Stromal cell of bone marrow (primary cell): ENCODE measurements at places on chromosomes 2 and 18.
A peak's percentile ranks its signal among the peaks of the same experiment; 100 is the strongest.

- DNase-seq: no peak
These were observed 205.8 kb downstream of the NDUFA10 start for GRCh38 chr2:239819091-239819973.

DNA sequence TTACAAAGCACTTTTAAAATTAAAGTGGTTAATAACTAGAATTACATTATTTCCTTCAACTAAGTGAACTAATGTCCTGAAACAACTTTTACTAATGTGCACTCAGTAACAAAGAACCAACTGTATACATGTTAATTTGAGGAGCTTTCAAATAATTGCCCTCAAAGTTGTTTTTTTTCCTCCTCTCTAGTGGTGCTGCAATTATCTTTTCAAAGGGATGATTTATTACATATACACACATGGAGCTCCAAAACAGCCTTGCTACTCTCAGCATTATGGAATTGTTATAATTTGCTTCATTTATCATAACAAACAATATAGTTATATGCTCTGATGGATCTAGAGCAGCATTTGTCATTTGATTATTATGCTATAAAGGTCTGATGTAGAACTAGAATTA is 246.3 kb upstream of the RASGRP3 start:
- DNase-seq: no peak

DNA sequence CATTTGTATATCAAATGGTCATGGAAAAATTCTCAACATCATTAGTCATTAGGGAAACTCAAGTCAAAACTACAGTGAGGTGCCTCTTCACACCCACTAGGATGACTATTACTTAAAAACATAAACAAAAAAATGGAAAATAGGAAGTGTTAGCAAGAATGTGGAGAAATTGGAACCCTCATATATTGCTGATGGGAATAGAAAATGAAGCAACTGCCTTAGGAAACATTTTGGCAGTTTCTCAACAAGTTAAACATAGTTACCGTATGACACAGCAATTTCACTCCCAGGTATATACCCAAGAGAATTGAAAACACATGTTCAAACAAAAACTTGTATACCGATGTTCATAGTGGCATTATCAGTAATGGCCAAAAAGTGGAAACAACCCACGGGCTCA is 18.1 kb upstream of the CYP26B1 start:
- no peak for DNase-seq

GRCh38 chr2:140295767-140296166 is 1515.6 kb upstream of the NXPH2 start:
- no peak for DNase-seq

DNA sequence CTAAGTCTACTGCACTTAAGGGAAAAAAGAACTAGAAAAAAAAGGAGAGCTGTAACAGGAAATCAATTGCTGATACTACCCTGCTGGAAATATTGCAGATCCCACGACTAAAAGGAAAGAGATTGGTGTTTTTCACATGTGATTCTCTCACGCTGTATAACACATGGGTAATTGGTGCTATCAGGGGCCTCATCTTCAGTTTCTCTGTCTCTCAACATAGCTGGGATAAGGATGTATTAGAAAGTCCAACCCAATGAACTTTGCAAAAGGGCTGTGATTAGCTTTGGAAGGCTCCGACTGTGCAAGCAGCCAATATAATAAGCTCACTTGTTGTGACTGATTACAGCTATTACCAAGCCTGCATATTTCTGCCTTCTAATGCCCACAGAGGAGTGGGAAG is 133.4 kb downstream of the NRP2 start:
- DNase-seq: no peak

- DNase-seq: no peak
These were observed 83.4 kb downstream of the ACTR2 start for GRCh38 chr2:65311049-65311448.

- DNase-seq: peak; percentile 75
These were observed 309.0 kb upstream of the GULP1 start for GRCh38 chr2:187982668-187983067.

- DNase-seq: no peak
These were observed 4.5 kb upstream of the ACOXL start for GRCh38 chr2:110727923-110728322.

DNA sequence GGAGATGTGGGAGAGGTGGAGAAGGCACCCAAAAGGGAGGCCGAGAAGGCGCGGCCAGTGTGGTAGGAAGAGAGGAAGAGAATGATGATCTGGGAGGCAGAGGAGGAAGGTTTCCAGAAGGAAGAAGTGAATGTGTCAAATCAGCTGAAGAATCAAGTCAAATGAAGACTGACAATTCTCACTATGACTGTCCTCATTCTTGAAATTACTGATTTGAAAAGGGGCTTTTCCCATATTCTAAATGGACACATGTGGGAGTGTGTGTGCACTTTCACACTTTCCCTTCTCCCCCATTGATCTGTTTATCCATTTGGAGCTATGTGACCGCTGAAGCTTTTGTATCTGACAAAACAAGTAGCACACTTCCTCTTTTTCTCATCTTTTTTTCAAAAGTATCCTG is 6.1 kb downstream of the AFF3 start:
- DNase-seq: no peak

- no peak for DNase-seq
These were observed 428.9 kb downstream of the EPHA4 start for GRCh38 chr2:221143231-221143630.

DNA sequence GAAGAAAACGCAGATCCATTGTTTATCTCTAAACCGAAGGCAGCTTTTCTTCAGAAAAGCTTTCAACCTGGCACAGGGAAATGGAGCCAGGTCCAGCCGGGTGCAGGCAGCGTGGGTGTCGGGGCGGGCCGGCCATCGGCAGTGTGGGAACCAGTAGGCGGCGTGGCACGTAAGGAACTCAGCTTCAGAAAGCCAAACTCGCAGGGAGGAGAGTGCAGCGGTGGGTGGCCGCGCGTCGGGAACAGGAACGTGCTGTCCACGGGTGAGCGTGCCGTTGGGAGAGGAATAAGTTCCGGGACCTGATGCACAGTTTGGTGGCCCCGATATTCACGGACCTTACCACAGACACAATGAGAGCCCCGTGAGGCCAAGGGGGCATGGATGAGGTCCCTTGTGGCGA is 270.4 kb downstream of the TWIST2 start:
- no peak for DNase-seq

DNA sequence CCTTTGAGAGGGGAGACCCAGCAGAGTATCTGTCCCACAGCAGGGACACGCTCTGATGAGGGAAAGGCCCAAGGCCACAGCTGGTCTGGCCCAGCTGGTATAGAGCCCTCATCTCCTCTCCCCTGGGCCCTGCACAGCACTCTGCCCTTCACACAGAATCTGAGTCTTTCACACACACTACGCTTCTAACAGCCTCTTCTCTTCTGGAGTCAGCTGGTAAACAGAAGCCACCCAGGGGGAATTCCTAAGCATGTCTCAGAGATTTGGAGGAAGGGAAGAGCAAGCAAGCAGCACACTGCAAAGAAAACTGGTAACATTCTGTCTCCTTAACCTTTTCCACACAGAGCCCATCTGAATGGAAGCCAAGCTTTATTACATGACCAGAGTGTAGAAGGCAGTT is 121.1 kb upstream of the ACAA2 start:
- DNase-seq: no peak

- DNase-seq: no peak
These were observed 53.2 kb downstream of the SMAD7 start for GRCh38 chr18:48897531-48897930.

GRCh38 chr2:239776436-239777005 is 248.6 kb downstream of the NDUFA10 start:
- no peak for DNase-seq

GRCh38 chr2:170368370-170368769 is 190.4 kb downstream of the MYO3B start:
- no peak for DNase-seq

- no peak for DNase-seq
These were observed 6.5 kb upstream of the STAMBP start for GRCh38 chr2:73822276-73822675.

DNA sequence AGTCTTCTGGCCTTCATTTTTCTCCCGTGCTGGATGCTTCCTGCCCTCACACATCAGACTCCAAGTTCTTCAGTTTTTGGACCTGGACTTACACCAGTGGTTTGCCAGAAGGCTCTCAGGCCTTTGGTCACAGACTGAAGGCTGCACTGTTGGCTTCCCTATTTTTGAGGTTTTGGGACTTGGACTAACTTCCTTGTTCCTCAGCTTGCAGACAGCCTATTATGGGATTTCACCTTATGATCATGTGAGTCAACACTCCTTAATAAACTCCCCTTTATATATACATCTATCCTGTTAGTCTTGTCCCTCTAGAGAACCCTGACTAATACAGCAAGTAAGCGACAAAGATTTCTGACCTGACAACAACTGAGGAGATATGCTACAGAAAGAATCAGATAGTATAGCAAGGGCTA is 7.2 kb downstream of the CDC42EP3 start:
- DNase-seq: no peak

DNA sequence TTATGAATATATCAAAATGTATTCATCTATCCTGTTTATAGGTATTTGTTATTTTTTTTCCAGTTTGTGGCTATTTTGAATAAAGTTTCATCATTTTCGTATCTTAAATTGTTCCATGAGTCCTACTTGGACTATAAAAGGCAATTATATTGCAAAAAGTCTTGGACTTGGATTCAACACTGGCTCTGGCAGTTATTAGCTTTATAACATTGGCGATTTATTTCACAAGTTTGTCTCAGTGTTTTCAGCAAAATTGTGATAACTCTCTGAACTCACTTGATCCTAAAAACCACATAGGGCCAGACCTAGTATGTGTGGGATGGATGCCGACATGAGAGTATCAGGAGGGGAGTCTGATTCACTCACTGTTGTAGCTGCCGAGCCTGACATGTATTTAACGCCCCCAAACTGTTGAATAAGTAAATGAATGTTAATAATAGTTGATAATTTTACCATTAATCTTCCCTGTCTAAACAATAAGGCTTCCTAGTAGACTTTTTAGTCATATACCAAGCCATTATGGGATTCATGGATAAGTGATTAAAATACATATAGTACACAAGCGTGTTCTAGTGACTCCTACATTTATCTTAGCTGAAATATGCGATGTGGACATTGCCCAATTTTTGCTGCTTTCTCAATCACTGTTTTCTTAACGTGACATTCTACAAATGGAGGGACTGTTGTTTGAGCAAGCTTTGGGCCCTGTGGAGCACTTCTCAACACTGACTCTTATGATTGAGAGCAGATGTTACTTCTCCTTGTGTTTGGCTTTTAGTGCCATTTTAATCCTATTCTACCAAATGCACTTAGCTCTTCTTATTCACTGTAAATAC is 907.6 kb downstream of the EPHA4 start:
- peak; percentile 20 for DNase-seq

- DNase-seq: no peak
These were observed 291.2 kb downstream of the SS18 start for GRCh38 chr18:25799231-25799630.

GRCh38 chr18:37124516-37124915 is 295.6 kb downstream of the KIAA1328 start:
- no peak for DNase-seq
